ENCODE measurements at places on chromosomes 4 and X. TPM values are rescaled to one million over a fixed set of nuclear protein-coding genes. Genes with fewer than 3 reads are reported as not detected.
A peak's percentile ranks its signal among the peaks of the same experiment; 100 is the strongest.

DNA sequence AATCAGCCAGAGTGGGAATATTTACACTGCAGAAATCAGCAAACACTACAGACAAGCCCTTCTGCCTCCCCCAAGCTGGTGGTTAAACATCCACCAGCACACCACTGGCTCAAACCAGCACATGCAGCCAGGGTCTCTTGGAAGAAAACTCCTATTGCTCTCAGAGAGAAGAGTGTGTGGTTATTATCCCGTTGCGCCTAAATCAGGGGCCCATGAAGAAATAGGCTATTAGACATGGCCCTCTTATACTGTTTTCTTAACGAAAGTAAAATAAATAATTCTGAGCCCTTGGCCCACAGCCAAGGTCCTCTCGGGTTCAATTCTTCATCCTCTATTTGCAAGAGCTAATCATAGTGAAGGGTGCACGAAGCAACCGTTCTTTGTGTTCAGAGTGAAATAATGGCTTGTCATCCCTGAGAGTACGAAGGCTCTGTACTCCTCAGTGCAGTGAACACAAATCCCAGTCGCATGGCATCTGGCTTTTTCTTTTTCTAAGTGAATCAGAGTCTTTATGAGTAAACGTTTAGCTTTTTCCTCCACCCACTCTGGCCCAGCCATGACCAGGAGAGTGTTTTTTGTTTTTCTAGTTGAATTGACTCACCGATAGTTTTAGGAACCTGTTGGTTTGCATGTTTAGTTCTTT is 33.4 kb upstream of the RBM47 start:
- peak; percentile 96 for ATAC-seq

GRCh38 chr4:39495446-39496213 is 31.6 kb downstream of the UGDH start:
- ATAC-seq, result no peak

DNA sequence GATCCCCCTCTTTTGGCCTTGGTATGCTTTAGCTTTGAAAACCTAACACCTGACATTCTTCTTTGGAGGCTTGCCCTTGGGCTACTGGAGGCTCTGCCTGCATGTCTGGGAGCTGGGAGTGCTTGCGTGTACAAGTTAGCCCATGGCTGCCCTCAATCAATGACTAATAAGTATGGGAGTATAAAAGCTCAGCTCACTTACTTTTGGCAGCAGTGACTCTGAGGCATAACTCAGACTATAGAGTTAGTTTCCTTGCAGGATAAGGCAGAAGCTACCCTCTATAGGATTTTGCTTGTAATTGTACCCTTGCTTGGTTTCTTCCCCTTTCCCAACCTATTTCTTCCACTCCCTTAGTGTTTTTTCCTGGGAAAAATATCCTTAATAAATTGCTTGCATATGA is 247.9 kb downstream of the PPP1R2C start:
- no peak for ATAC-seq

DNA sequence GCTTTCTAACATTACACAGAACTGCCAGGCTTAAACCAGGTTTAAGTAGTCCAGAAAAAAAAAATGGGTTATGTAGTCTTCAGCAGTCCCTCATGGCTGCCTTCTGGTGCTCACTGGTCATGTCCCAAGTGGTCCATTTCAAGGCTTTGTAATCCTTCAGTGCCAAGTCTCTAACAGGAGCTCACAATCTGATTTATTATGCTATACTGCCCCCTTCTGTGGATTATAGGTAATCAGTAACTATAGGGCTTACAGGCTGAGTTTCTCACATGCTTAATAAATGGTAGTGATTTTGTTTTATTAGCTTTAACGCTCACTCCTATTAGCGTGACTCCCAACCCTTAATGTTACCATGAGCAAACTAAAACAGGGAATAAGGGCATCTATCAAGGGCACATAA is 92.5 kb upstream of the EDA2R start:
- ATAC-seq, result no peak

GRCh38 chr4:6941796-6942195 is 32.2 kb downstream of the TBC1D14 start:
- no peak for ATAC-seq

DNA sequence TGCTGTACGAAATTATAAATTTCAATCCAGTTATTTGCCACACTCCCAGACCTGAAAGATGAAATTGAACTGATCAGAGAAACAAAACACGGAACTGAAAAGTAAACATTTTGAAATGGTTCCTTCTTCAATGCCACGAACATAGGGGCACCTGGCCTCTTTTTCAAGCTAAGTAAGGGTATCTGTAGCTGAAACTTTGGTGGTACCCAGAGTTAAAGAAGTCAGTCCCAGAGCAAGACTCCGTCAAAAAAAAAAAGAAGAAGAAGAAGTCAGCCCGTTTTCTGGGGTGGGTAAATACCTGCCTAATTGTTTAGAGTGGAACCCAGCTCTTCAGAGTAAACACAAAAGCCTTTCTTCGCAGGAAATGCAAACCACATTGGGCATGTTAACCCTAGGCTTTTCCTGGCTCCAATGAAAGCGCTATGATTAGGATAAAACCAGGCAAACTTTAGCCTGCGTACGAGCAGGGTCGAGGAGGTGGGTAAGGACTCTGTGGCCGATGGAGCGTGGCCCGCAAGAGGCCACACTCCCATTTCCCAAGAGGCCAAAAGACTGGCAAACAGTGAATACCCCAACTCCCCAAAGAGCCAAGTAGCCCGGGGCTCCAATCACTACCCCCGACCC is 1.3 kb downstream of the ANTXR2 start:
- no peak for ATAC-seq

GRCh38 chr4:127880763-127881562 is at the start of gene PLK4:
Gene PLK4 (plus strand): TSS chr4:127880893. CDS start chr4:127881135, 242 bp downstream.
- ATAC-seq, result peak; percentile 96

DNA sequence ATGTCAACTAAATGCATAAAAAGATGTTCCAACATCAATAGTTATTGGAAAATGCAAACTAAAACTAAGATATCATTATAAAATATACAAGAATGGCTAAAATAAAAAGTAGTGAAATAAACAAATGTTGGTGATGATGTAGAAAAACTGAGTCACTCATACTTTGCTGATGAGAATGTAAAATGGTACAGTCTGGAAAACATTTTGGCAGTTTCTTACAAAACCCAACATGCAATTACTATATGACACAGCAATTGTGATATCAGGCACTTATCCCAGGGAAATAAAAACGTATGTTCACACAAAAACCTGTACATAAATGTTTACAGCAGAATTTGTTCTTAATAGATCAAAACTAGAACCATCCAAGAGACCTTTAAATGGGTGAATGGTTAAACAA is 182.6 kb downstream of the RTL9 start:
- ATAC-seq, result no peak

DNA sequence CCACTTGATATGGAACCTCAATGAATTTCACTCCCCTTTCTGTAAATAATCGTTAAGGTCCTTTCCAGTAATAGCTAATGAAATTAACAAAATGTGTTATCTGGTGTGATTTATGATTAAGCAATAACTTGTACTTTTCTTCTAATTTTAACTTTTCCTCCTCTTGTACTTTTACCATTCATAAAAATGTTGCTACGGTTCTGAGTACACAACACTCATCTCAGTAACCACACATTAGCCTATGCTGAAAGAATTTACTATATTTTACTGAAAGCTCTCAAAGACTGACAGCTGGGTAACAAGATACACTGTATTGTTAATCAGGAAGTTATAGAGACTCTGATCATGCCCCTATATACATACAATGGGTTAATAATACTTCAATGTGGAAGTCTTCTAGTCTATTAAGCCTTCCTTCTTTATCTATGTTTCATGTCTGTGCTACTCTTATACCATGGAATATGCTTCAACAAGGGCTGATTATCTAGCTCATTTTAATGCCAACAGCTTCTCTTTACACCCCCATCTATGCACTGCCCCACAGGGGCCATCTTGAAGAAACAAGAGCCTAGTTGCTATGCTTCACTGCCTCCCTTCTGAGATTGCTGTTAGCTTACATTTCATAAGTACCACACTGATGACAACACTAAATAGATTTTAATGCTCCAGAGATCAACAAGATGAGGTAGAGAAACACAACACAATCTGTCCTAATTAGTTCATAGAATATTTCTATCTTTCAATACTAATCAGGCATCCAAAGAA is 39.1 kb downstream of the LAMP2 start:
- peak; percentile 37 for ATAC-seq

DNA sequence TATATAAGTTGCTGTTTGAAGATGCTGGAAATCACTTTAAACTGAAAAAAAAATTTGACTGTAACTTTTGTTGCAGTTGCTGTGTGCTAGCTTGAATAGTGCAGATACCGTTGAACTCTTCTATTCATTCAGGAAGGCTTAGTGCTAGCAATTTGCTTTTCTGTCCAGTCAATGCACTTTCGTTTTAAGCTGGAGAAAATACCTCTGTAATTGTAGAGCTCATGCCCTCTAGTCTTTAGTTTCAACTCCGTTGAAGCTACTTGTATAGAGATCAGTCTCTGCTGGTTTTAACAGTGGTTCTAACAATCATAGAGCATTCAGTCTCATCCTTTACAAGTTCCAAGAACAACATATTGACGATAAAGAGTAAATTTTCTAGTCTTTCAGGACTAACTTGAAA is 49.0 kb upstream of the TRPC3 start:
- no peak for ATAC-seq

DNA sequence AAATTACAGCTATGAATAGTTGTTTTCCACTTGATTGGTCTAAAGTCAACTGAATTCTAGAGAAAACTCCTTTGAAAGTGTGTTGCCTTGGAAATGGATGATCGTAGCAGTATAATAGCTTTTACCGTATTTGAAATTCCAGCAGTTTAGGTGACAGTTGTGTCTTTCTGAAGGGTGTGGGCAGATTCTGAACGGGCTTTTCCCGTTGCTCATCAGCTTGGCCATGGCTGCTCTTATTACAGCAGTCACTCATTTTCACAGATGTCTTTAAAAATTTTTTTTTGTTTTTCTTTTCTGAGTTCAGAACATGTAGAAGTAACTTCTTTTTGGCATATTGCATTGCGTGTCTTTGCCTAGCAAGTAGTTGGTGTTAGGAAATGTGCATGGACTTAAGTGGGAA is 69.6 kb upstream of the SLC4A4 start:
- no peak for ATAC-seq

SCML2 gene
- total RNA-seq, result 2.2 TPM

ARHGAP6 gene
- not detected for total RNA-seq

OPHN1 gene
- total RNA-seq, result 0.95 TPM

INTU gene
- 0.15 TPM for total RNA-seq

ANKRD50 gene
- total RNA-seq, result 0.53 TPM

DNASE1L1 gene
- 16.7 TPM for total RNA-seq

FGF5 gene
- not detected for total RNA-seq

Data from activated T-helper 17 cell treated with anti-CD3 and anti-CD28 coated beads, Interleukin-2, amount 50 U/mL, for 72 hours (primary cell).